ENCODE measurements at places on chromosomes 4 and X.

DNA sequence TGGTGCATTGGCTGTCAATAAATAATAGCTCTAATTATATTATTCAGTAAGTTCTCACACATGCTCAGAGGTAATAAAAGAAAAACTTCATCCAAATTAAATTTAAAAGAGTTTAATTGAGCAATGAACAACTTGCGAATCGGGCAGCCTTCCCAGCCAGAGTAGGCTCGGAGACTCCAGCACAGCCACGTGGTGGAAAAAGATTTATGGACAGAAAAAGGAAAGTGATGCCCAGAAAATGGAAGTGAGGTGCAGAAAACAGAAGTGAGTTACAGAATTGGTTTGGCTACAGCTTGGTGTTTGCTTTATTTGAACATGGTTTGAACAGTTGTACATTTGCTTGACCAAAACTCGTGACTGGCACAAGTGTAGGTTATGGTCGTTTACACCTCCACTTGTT, 13.6 kb upstream of the BOD1L1 start:
- peak; percentile 49 for DNase-seq

DNA sequence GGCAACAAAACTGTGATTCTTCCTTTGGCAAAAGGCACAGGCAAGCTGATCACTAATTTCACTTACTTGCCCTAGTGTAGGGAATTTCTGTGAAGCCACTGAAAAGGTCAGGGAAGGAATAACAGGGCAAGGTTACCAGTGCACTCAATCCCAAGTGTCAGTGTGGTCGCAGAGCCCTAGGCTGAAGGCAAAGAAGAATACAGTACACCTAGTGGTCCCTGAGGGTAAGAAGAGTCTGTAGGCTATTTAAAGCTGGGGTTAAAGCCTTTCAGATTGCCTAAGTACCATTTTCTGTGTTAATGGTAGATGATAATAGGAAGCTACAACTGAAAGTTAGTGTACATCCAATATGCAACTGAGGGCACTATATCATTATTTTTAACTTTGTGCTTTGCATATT, 173.6 kb upstream of the NRK start:
- DNase-seq: no peak

- DNase-seq: no peak
Measured at GRCh38 chr4:24557026-24558025, 27.0 kb downstream of the DHX15 start.

- DNase-seq: no peak
Measured at GRCh38 chr4:55979562-55979961, 30.8 kb downstream of the CEP135 start.

DNA sequence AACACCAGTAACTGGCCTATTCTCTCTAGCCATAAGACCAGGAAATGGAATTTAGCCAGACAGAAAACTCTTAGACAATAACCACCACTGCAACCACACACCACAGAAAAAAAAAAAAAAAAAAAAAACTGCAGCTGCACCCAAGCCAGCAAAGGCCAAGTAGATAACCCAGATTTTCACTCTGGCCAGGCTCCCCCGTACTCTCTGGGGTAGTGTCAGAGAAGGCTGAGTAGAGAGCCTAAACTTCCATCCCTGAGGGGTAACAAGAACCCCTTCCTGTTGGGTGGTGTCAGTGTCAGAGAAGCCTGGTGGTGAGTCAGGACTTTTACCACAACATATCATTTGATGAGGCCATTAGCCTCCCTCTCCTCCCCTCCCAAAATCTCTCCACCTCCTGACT, 5.6 kb upstream of the DLG3 start:
- no peak for DNase-seq

DNA sequence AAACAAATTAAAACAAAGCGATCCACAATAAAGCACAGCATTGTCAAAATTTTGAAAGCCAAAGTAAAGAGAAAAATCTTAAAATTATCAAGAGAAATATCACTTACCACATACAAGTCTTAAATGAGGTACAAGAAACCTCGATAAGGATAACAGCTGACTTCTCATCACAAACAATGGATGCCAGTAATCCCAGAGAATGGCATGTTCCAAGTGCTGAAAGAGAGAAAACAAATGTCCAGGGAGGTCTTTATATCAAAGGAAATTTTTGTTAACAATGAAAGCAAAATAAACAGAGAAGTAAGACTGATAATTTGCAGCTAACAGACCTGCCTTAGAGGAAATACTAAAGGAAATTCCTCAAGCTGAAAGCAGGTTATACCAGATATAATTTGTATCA, 460.4 kb upstream of the HS3ST1 start:
- no peak for DNase-seq

- DNase-seq: no peak
Measured at GRCh38 chr4:106002994-106003393, 107.7 kb downstream of the NPNT start.

DNA sequence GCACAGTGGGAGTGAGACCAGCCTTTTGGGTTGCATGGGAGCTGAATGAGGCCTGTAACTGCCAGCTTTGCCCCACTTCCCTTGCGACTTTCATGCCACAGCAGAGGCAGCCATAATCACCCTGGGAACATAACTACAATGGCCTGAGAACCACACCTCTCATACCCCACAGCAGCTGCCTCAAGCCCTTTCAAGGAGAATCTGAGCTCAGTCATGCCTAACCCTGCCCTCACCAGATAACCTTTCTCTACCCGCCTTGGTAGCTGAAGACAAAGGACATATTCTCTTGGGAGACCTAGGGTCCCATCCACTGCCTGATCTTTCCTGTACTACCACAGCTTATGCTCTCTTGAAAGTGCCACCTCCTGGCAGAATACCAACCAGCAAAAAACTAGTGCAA, 599.9 kb upstream of the IGFBP7 start:
- no peak for DNase-seq

DNA sequence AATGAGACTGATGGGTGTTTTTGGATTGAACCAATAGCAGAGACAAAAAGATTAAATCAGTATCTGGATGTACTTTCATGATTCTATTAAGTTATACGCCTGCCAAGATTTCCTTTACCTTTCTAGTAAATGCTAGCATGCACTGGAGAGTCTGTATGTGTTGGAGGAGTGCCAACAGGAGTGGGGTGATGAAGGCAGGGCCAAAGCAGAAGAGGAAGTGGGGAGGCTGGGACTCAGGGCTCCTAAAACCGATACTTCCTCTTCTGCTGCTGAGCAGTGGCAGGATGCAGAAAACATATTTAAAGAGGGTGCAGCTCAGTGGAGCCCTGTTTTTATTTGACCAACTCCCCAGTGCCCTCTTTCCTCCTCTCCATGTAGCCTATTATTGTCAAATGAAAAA, 5.6 kb downstream of the CYSLTR1 start:
- peak; percentile 16 for DNase-seq

GRCh38 chr4:154691229-154691628, 52.6 kb upstream of the LRAT start:
- no peak for DNase-seq

DNA sequence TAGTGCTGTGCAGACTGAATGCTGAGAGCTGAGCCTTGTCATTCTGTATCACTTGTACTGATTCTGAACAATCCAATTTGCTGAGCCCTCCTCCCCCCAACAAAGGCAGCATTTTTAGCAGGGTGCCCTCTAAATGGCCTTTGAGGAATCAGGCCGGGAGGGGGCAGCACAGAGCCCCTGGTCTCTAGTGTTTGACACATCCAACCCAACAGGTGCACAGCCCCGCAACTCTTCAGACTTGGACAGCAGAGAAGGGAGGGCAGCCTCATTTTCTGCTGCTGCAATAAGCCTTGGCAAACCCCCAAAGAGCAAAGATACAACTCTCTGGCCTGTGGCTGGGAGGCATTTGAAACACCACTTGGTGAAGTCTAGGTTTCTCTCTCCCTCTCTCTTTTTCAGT, 3.4 kb downstream of the ATP1B4 start:
- DNase-seq: peak; percentile 43

DNA sequence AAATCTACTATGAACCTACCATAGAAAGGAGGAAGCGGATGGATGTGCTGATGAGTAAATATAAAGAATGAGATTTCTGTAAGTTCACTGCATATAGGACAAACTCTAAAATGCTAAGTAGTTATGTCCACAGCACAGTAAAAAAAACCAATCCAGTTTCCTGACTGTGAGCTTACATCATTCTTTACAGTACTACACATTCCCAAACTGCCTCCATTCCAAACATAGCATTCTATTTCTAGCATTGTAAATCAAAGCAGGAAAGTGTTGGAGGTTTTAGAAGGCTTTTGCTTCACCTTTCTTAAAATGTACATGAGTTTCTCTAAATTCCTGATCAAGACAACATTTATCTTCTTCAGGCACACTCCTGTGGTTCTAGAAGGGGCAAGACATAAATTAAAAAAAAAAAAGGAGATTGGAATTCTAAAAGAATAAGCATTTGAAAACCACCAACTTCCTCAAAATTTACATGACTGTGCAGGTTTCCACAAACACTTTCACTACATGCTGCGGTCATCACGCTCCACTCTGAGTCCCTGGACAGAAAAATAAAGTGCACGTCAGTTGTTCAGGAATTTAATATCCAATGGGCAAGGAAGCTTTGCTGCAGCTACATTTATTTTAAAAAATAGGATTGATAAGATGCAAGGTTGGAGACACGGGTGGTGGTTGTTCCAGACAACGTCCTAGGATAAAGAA, 297.6 kb upstream of the STS start:
- DNase-seq: no peak

DNA sequence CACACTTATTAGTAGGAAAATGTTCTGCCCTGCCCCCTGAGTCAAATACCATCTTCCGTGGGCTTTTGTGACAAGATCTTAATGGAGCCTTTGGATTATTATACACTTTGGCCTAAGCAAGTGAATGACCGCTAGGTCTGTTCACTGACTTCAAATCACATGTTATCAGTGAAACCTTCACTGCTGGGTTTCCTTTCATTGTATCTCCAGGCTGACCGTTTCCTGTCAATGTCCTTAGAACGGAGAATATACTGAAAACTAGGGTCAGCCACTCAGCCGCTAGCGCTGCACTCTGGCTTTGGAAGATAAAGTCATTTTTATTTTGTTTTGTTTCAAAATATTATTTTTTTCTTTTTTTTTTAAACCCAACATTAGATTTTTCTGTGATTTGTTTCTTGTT, 107.0 kb upstream of the TLL1 start:
- no peak for DNase-seq

GRCh38 chr4:176843710-176844109, 51.0 kb upstream of the VEGFC start:
- no peak for DNase-seq

DNA sequence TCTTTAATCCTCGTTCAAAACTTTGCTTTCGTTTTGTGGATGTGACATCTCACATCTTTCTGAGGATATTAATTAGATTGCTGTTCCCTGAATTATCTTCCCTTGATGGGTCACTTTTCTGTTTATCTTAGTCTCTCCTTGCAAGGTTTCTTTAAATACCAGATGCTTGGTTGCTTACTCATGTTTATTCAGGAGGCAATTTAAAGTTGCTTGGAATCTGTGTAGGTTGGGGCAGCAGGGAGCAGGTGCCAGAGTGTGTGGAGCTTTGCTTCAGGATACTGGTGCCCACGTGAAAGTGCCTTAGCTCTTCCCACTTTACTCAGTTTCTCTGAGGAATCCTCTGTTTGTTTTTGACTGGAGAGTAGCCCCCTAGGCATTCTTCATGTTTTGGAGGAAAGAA, 24.0 kb downstream of the ANAPC4 start:
- no peak for DNase-seq

GRCh38 chr4:184362396-184362795, 112.0 kb downstream of the IRF2 start:
- no peak for DNase-seq

- peak; percentile 68 for DNase-seq
Measured at GRCh38 chr4:104015680-104016079, 295.9 kb upstream of the TACR3 start.

DNA sequence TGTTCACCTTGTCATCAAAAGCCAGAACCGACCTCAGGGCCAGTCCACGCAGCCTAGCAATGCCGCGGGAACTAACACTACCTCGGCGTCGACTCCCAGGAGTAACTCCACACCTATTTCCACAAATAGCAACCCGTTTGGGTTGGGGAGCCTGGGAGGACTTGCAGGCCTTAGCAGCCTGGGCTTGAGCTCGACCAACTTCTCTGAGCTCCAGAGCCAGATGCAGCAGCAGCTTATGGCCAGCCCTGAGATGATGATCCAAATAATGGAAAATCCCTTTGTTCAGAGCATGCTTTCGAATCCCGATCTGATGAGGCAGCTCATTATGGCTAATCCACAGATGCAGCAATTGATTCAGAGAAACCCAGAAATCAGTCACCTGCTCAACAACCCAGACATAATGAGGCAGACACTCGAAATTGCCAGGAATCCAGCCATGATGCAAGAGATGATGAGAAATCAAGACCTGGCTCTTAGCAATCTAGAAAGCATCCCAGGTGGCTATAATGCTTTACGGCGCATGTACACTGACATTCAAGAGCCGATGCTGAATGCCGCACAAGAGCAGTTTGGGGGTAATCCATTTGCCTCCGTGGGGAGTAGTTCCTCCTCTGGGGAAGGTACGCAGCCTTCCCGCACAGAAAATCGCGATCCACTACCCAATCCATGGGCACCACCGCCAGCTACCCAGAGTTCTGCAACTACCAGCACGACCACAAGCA, 898 bp downstream of the UBQLN2 start:
- DNase-seq: peak; percentile 33

GRCh38 chrX:54030329-54030728, 13.9 kb downstream of the PHF8 start:
- DNase-seq: no peak

- DNase-seq: no peak
Measured at GRCh38 chr4:94934201-94934600, 176.4 kb downstream of the BMPR1B start.

- peak; percentile 63 for DNase-seq
Measured at GRCh38 chr4:169120624-169121023, 110.6 kb upstream of the CBR4 start.

- DNase-seq: no peak
Measured at GRCh38 chr4:174402470-174403176, 118.9 kb downstream of the CEP44 start.

GRCh38 chrX:69431420-69431819, 72.7 kb upstream of the NALF2 start:
- DNase-seq: no peak

DNA sequence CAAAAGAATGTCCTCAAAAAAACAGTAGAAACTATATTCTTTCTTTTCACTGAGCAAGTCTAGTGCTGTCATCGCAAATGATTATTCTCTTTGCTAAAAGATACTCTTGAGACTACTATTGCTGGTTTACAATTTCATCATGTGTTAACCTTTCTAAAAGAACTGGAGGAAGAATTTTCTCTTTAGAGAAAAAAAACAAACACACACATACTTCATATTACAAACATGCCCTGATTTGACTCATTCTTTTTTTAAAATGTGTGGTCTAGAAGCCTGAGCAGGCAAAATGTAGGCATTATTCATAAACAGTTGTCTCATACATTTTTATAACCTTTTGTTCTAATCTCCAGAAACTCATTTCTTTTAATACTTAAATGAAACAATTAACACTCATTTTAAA, 60.6 kb upstream of the FAT4 start:
- DNase-seq: no peak

GRCh38 chrX:95058815-95059214, 1384.8 kb downstream of the FAM133A start:
- no peak for DNase-seq

- DNase-seq: no peak
Measured at GRCh38 chr4:77286906-77287305, 129.9 kb downstream of the CCNG2 start.
